Frontal cortex (tissue), 4 donors: ENCODE measurements at places on chromosomes 11 and 22. TPM values are rescaled to one million over a fixed set of nuclear protein-coding genes. Genes with fewer than 3 reads are reported as not detected.

- no peak for DNase-seq
Observed at GRCh38 chr11:129813231-129813791, 2.3 kb upstream of the TMEM45B start.

Gene FJX1
- total RNA-seq: 50.1 TPM

Gene GNG3
- 20.0 TPM for total RNA-seq

DNA sequence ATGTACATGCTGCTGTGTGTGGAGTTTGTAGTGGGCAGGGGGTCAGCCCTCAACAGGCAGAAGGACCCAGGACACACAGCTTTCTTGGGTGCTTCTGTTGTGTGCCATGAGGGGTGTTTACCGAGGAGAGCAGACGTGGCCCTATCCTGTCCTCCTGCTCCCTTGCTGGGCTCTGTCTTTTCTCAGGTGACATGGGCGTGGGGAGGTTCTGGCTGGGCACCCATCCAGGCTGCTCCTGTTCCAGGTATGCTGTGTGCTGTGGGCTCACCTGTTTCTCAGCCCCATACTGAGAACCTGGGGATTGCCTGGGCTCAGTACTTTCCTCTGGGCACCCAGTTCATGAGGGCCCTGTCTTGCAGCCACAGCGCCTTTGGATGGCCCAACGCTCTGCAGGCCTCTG lies 23.3 kb downstream of the MICALL1 start:
- no peak for DNase-seq

- DNase-seq: no peak
Observed at GRCh38 chr22:25193548-25193947, 6.1 kb upstream of the CRYBB3 start.

Gene OR52E4
- total RNA-seq: not detected
